ENCODE measurements at places on chromosomes 13 and 19. TPM values are rescaled to one million over a fixed set of nuclear protein-coding genes. Genes with fewer than 3 reads are reported as not detected.

ACER1 gene
- total RNA-seq, result not detected

DNA sequence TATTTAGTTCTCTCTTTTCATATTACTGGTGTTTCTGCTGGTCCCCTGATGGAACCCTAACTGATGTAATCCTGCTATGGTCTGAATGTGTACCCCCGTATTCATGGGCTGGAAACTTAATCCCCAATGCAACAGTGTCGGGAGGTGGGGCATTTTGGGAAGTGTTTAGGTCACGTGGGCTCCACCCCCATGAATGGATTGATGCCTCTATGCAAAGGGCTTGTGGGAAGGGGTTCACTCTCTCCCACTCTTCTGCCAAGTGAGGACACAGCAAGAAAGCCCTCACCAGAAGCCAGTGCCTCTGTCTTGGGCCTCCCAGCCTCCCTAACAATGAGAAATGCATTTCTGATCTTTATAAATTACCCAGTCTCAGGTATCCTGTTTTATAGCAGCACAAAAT, 21.2 kb upstream of the UBAC2 start:
- no peak for DNase-seq

ANKRD24 gene
- 1.6 TPM for total RNA-seq

KLK3 gene
- not detected for total RNA-seq

DNA sequence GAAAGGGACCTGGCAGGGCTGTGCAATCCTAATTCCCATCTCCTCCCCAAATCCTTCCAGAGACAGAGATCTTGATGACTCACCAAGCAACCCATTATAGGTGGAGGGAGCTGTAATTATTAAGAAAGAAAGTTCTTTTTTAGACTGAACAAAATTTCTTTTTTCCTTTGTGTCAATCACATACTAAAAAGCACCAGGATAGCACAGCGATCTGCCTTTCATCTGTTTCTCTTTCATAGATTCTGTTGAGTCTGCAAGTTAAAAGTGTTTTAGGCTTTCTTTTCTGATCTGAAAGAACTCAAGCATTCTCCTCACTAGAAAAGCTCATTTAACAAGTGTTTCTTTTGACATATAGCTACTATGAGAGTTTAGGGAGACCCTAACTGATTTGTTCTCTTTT, 222.8 kb downstream of the DCT start:
- DNase-seq, result no peak

- DNase-seq, result no peak
Measured at GRCh38 chr13:80196756-80197155, 144.2 kb downstream of the SPRY2 start.

DNA sequence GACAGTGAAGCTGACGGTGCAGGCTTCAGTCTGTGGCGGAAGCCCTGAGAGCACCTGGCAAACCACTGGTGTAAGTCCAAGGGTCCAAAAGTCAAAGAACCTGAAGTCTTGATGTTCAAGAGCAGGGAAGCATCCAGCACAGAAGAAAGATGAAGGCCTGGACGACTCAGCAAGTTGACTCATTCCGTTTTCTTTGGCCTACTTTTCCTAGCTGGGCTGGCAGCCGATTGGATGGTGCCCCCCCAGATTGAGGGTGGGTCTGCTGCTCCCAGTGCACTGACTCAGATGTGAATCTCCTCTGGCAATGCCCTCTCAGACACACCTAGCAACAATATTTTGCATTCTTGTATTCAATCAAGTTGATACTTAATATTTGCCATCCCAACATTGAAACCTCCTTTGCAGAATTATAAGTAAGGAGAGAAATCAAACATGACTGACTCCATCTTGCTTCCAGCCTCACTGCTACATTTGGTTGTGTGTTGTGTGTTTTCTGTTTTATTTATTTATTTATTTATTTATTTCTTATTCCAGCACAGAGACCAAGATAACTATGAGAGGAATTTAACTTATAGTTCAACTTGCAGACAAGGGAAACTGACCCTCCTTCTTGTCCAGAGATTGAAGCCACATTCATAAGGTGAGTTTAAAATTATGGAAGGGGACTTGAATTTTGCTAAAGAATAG, 32.8 kb downstream of the IGFL2 start:
- no peak for DNase-seq

TRPC4 gene
- total RNA-seq, result 4.2 TPM

DNA sequence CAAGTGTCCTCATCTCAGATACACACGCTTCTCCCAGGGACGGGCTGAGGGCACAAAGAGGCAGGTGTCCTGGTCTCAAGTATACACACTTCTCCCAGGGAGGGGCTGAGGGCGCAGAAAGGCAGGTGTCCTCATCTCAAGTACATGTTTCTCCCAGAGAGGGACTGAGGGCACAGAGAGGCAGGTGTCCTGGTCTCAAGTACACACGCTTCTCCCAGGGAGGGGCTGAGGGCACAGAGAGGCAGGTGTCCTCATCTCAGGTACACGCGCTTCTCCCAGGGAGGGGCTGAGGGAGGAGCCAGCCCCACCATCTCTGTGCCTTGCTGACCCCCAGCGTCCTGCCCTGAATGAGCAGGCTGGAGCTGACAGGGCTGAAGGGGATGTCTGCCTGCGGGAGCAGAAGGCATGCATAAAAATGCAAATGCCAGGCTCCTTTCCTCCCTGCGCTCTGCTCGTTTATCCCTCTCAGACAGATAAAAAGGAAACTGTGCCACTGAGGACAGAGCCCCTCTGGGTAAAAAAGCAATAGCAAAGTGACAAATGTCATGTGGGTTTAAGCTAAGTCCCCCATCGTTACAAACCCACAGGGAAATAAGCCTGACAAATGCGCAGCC, 96.1 kb upstream of the UQCRFS1 start:
- DNase-seq, result no peak

DNA sequence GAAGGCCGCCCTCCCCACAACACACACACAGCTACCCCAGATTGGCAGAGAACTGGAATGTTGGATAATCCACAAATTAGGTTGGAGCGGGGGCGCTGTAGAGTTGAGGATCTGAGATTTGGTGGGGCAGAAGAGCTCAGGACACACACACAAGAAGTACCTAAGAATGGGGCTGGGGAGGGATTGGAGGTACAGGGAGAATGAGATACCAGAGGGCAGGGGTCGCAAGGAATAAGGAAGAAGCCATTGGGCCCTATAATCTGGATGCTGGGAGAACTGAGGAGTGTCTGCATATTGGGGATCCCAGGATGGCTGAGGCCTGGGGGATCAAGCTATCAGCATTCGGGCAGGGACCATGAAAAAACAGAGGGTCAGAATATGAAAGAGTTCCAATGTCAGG, 11.5 kb downstream of the SYT3 start:
- no peak for DNase-seq

PCDH20 gene
- 21.2 TPM for total RNA-seq

PLK5 gene
- 0.38 TPM for total RNA-seq

DNA sequence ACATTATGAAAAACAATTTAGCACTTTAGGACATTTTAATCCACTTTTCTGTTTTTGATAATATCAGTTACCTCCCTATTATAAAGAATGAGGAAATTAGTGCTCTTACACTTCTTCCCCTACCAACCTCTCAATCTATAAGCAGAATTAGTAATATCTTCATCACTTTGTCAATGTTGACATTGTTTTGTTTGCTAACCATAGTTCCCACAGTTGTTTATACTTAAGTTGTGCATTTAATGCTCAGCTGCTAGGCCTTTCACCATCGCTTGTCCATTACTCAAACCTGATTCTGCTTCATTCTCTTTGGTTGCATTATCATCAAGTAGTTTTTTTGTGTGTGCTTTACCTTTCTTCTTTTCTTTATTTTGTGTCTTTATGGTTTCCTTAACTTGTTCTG, 132.1 kb downstream of the CDK8 start:
- DNase-seq, result no peak

ZNF229 gene
- 18.3 TPM for total RNA-seq

DNA sequence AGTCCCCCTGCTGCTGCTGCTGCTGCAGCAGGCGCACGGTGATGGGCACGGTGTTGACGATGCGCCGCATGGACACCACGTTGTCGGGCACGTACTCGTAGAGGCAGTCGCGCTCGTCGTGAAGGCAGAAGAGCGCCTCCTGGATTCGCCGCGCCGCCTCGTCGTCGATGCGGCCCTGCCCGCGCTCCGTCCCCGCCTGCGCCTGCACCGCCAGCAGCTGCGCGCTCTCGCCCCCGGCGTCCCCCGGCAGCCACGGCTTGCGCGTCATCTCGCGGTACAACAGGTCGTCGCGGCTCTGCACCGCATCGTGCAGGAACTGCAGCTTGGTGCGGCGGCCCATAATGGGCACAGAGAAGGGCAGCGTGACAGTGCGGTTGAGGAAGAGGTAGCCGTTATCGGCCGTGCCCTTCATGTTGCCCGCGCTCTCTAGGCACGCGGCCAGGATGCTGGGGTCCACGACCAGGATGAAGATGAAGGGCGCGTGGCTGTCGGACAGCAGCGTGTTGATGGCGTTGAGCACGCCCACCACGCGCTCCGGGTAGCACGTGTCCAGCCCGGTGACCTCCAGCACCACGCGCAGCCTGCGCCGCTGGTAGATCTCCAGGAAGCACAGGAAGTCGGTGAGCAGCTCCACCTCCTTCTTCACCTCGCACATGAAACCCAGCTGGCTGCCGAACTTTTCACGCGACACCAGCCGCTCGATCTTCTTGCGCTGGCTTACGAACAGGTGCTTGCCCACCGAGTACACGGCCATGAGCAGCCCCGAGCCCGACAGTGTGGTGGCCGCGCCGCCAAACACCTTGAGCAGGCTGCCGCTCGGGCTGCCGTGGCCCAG, 8.1 kb downstream of the NKPD1 start:
- no peak for DNase-seq

MED29 gene
- total RNA-seq, result 36.3 TPM

TLE6 gene
- total RNA-seq, result 21.0 TPM

GRCh38 chr13:69279213-69279612, 828.4 kb upstream of the ATXN8OS start:
- no peak for DNase-seq

SEMA6B gene
- 26.6 TPM for total RNA-seq

C19orf67 gene
- total RNA-seq, result 0.43 TPM

DNA sequence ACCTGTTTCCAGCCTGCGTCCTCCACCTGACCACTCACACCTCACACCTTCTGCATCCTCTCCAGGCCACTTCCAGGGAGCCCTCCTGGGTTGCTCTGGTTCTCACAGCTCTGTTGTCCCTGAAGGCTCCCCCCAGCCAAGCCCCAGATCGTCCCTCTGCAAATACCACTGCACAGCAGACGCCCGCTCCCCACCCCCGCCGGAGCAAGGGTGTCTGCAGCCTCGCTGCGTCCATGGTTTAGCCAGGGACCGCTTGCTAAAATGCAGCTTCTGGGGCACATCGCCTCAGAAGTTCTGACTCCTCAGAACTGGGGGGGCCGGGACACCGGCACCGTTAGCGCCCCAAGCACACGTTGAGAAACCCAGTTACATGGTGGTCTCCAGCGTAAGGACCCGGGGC, 983 bp downstream of the LINGO3 start:
- DNase-seq, result no peak

CLEC17A gene
- total RNA-seq, result not detected

GRCh38 chr19:49957262-49957915, 3.6 kb downstream of the SIGLEC11 start:
- no peak for DNase-seq

GRCh38 chr19:5339950-5340636, 519 bp downstream of the PTPRS start:
- DNase-seq, result peak; percentile 41

- no peak for DNase-seq
Measured at GRCh38 chr13:99976575-99976974, 5.0 kb upstream of the ZIC5 start.

DNA sequence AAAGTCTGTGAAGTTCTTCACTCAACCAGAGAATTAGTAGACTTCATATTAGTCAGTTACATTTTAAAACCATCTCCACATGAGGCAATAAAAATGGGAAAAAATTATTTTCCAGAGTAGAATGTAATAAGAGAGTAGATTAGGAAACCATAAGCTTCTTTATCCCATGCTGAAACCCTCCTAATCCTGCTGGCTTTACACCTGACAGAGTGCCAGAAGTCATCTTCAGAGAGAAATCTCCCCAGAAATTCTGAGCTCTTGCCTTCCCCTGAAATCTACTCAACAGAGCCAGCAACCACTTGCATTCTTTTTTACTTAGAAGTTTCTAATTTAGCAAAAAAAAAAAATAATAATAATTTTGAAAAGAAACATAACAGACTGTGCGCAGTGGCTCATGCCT, 279.9 kb downstream of the NHLRC3 start:
- DNase-seq, result no peak

PALM3 gene
- 7.7 TPM for total RNA-seq

GRCh38 chr19:35352177-35352447, 4.4 kb downstream of the FFAR1 start:
- DNase-seq, result no peak

GRCh38 chr19:927780-928401, 2.1 kb downstream of the ARID3A start:
- no peak for DNase-seq

DNA sequence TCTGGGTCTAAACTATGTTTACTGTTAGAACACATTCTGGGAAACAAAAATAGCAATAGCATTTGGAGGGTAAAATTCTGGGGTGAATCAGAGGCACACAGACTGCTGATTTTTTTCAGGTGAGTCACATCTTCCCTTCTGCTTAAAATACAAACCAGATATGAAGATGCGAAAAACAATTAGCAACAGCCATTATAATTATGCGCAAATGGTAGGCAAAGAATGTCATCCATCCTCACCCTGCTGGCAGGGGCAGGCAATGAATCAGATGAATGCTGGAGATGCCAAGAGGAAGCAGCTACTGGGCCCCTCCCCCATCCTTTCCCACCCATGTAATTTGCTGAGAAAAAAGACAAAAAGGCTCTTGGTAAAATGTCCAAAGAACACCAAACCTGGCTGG, 282.9 kb downstream of the KLF5 start:
- no peak for DNase-seq

ADAMTS10 gene
- total RNA-seq, result 59.1 TPM

CERS1 gene
- 20.9 TPM for total RNA-seq

GRCh38 chr19:51784922-51785690, 9.9 kb upstream of the FPR3 start:
- DNase-seq, result no peak

DNA sequence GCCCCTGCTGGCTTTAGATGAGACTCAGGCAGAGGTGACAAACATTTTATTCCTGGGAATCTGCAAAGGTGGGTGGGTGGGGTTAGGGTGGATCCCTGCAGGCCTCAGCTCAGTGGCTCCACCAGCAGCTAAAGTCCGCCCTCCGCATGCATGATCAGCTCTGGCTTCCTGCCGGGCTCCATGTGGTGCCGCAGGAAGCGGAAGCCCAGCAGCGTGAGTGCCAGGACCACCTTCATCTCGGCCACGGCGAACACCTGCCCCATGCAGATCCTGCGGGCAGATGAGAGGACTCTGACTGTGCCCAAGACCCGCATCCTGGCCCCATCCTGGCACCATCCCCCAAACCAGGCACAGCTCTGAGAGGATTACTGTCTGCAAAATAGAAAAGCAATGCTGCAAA, 26.3 kb downstream of the CYP4F2 start:
- DNase-seq, result no peak

DNA sequence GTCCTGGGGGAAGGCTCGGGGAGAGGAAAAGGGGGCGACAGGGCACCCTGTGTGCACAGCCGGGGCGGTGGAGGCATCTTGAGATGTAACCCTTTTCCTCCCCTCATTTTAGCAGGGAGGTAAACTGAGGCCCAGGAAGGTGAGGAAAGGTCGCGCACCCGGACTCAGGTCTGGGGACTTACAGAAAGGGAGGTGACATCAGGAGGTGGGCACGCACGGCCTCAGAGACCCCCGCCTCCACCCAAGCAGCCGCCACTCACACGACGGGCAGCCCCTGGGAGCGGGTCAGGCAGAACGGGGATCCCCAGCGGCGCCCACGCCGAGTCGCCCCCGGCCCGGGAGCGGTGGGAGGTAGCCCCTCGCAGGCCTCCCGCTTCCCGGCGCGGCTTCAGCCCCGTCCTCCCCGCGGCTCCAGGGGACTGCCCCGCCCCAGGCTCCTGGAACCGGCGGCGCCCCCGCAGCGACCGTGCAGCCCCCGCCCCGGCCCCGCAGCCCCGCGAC, 477 bp downstream of the PIP5K1C start:
- DNase-seq, result no peak

SIGLEC10 gene
- total RNA-seq, result not detected

SLC10A2 gene
- not detected for total RNA-seq

All from progenitor cell of endocrine pancreas (in vitro differentiated cells).